Stimulated activated CD8-positive, alpha-beta memory T cell treated with anti-CD3 and anti-CD28 coated beads, Interleukin-2, amount 100 ng/mL, for 48 hours (primary cell): ENCODE measurements at places on chromosomes 13 and 19.

- DNase-seq, result no peak
Observed at GRCh38 chr19:38375098-38375493, 725 bp downstream of the PSMD8 start.

DNA sequence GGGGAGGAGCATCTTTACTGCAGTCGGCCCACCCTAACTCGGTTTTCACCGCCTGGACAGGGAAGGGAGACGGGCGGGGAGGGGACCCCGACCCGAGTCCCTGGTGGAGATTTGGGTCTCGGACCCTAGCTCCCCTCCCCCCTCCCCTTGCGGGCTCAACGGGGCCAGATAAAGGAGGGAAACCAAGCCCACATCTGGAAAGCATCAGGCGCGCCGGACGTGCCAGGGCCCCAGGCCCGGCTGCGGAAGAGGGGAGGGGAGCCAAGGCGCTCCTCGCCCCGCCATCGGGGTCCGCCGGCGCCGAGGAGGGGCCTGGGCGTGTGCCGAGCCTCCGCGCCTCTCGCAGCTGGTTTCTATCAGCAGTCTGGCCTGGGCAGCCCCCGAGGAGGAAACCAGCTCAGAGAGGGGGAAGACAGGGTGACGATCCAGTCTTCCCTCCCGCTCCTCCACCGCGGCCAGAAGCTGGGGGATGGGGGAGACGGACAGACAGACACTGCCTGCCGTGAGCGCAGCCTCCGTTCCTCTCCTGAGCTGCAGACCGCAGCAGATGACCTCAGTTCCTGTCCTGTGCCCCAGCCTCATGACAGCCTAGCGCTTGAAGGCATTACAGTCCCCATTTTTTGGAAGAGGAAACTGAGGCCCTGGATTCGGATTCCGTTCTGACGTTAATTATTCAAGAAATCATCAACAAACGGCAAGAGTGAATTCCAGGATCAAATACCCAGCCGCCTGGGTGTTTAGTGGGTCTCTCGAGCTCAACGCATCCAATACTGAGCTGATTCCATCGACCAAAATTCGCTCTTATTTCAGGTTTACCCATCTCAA is 3.6 kb upstream of the GNG8 start:
- DNase-seq, result no peak

DNA sequence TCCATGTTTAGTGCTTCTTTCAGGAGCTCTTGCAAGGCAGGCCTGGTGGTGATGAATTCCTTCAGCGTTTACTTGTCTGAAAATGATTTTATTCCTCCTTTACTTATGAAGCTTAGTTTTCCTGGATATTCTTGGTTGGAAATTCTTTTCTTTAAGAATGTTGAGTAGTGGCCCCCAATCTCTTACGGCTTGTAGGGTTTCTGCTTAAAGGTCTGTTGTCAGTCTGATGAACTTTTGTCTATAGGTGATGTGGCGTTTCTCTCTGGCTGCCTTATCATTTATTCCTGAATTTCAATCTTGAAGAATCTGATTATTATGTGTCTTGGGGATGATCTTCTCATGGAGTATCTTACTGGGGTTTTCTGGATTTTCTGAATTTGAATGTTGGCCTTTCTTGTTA is 26.0 kb downstream of the ZNF430 start:
- DNase-seq, result no peak

DNA sequence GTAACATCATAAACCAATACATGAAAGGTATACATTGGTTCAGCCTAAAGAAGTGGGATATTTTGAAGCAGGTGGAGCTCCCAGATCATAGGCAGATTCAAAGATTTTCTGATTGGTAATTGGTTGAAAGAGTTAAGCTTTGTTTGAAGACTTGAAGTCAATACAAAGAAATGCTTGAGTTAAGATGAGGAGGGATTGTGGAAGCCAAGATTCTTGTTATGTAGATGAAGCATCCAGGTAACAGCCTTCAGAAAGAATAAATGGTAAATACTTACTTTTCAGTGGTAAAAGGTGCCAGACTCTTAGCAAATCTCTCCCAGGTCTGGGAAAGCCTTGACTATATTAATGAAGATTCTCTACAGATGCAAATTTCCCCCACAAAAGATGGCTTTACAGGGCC is 49.3 kb upstream of the FAM216B start:
- DNase-seq, result no peak

- no peak for DNase-seq
Observed at GRCh38 chr19:16335226-16335625, 10.6 kb downstream of the KLF2 start.

DNA sequence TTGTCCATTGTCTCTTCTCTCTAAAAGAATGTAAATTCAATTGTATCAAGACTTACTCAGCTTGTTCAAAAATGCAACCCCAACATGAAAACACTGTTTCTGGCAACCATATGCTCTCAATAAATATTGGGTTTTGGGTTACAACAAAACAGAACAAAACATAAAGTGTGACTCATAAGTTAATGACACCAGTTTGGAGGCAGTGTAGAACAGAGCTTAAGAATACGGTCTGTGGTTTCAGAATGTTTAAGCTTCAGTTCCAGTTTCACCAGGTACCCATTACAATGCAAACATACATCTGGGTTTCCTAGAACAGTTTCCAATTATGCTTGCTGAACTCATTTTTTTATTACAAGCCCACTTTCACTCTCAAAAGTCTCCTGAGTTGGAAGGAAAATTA is 285.8 kb upstream of the PCDH9 start:
- no peak for DNase-seq

- DNase-seq, result no peak
Observed at GRCh38 chr13:48891586-48891985, 84.1 kb upstream of the FNDC3A start.

GRCh38 chr13:21657538-21657937 is 13.3 kb upstream of the FGF9 start:
- DNase-seq, result no peak

DNA sequence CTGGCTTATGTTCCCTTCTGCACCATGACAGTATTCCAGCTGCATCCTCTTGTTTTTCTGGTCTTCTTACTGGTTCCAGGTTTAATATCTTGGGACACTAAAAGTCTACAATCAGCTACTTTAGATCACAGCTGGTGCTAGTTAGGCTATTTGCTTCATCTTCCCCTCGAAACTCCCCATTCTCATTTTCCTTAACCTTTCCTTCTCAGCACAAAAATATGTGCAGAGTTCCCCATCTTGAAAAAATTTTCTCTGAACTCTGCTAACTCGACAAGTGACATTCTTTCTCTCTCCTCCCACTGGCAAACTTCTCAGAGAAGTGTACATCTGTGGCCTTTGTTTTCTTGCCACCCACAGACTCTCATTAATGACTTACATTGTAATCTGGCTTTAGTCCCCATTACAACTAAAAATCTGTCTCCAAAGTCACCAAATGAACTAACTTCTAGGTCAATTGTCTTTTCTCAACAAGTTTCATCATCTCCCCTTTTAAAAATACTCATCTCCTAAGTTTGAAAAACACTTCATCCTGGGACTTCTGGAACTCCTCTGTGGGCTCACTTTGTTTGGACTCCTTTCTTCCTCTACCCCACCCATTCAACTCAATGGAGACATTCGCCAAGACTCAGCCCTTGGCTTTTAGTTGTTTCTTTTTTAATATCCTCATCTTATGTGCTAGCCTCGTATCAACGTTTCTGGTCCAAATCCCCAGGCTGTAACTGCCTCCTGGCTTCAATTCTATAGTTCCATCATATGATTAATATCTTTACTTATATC is 7.1 kb upstream of the KL start:
- no peak for DNase-seq

- DNase-seq, result no peak
Observed at GRCh38 chr13:45143346-45143751, 23.0 kb downstream of the GTF2F2 start.

GRCh38 chr19:38485541-38486285 is 52.2 kb downstream of the RYR1 start:
- no peak for DNase-seq

GRCh38 chr13:73938372-73939070 is 195.7 kb downstream of the KLF12 start:
- DNase-seq, result no peak

DNA sequence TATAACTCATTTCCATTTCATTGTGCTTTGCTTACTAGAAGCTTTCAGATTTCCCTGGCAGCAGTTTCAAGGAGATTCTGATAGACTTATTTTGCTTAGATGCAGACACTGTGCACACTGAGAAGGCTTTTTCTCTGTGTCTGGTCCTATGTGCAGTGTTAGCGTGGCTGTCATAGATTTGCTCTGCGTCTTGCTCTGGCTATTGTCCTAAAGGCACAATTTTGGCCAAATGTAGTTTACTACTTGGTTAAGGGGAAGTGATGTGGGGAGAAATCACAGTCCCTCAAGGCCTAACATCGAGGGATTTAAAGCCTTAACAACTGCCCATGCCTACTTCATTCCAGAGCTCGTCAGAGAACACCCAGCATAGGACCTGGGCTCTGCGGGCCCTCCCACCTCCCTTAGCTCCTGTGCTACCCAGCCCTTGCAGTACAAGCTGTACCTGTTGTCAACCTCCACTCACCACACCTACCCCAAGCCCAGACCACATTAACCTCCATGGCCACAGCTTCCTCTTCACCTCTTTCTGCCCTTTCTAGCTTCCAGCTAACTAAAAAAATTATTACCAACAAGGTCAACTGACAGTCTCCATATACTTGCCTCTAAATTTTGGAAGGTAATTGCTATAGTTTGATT is 38.9 kb upstream of the KATNAL1 start:
- peak; percentile 19 for DNase-seq

DNA sequence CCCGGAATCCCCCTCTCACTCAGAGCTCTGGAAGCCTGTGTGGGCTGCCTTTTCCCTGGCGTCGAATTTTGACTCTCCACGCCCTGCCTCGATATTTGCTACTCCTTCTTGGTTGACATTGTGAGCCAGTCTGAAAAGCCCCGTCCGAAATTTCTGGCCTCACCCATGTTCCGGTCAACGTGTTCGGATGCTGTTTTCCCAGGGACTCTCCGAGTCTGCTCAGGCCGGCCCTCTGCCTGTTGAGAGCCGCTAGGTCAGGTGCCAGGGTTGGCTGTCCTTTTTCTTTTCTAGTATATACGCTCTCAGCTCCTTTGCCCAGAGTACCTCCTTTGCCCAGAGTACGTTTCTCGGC is 6.8 kb upstream of the DGKH start:
- DNase-seq, result no peak

DNA sequence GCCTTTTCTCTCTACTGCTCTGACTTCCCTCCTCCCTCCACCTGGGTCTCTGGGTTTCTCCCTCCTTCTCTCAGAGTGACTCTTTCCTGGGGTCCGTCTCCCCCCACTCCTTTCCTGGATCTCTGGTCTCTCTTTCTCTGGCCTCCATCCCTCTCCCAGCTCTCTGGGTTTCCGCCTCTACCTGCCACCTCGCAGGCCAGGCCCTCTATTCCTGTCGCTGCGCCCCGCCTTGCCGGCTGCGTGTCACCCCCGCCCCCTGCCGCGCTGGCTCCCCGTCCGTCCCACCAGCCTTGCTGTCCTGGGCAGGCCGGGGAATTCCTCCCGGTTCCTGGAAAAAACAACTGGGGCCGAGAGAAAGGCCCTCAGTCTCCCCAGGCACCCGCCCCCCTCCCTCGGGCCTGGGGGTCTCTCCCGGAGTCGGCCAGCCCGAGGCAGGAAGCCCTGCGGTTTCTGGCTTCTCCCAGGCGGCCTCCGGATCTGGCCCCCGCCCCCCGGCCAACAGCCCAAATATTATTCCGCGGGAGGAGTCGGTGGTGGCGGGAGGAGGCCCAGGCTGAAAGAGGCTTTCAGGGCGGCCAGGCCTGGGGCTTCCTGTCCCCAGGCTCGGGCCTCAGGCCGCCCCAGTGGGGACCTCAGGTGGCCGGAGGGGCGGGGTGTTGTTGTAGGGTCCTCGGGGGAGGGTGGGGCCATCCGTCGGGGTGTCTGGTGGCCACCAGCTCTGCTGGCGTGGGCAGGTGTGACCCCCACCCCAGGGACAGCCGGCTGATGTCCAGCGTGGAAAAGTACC is 9.3 kb downstream of the IRF2BP1 start:
- no peak for DNase-seq

DNA sequence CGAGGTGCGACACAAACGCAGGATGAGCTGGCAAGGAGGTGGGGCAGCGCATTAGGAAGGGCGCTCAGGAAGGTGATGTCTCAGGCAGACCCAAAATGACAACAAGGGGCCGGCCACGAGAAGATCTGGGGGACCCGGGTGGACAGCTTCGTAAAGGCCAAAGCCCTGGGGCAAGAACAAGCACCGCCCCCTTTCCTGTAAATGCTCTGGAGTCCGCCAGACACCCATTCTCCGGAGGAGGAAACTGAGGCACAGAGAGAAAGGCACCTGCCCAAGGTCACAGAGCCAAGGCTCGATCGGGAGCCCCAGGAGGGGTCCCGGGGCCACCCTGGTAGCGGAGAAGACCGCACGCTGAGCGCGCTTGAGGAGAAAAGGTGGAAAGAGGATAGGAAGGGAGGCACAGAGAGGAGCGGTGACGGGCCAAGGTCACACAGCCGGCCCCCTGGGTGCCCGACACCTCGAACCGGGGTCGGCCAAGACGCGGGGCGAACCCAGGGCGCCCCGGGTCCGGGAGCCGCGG is 571 bp downstream of the SAFB2 start:
- peak; percentile 6 for DNase-seq

DNA sequence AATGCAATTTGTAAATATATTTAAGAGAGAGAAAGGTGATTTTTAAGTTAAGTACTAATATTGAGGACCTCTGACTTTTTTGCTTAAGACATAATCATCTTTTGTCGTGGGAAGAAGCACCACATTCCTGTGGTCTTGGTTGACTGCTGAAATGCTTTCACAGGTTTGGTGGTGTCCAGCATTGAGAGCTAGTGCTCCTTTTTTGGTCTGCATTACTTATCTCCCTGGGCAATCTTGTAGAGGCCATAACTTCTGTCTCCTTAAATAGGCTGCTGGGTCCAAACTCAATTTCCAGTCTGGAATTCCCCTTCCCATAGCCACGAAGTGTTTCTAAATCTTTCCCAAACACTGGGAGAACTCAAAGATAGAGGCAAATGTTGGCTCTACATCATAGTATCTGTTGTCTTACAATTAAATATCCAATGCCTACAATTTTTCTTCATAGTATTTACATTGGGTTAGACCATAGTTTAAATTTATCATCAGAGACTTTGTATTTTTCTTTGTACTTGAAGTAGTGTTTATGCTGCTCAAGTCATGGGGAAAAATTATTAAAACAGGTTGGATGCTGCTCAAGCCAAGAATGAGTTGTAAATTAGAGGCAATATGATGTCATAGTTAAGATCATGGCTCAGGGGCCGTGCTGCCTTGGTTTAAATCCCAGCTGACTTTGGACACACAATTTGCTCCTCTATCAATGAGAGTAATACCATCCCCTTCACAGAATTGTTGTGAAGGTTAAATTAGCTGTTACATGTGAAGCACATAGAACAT is 105.6 kb downstream of the POSTN start:
- DNase-seq, result no peak

GRCh38 chr19:2353159-2353886 is 6.7 kb upstream of the TMPRSS9 start:
- DNase-seq, result no peak

DNA sequence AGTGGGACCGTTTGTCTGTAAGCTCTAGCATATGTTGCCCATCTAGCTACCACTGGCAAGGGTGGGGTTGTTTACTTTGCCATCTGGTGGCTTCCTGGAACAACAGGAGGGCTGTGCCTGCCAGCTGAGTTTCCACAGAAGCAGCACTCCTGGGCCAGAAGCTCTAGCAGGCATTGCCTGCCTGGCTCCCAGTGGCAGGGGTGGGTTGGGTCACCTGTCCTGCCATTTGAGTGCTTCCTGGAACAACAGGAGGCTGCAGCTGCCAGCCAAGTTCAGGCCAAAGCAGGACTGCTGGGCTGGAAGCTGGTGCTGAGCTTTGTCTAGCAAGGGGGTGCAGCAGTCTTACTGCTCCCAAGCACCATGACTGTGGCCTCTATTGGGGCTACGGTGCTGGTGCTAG is 239.7 kb downstream of the MTUS2 start:
- DNase-seq, result no peak
